Stimulated activated CD4-positive, alpha-beta T cell treated with anti-CD3 and anti-CD28 coated beads, Interleukin-1b, Interleukin-23, amount 100 ng/mL, for 1 hour (primary cell): ENCODE measurements at places on chromosomes 1 and 21.
A peak's percentile ranks its signal among the peaks of the same experiment; 100 is the strongest.

- DNase-seq = no peak
Observed at GRCh38 chr1:19869929-19870328, 12.3 kb upstream of the OTUD3 start.

DNA sequence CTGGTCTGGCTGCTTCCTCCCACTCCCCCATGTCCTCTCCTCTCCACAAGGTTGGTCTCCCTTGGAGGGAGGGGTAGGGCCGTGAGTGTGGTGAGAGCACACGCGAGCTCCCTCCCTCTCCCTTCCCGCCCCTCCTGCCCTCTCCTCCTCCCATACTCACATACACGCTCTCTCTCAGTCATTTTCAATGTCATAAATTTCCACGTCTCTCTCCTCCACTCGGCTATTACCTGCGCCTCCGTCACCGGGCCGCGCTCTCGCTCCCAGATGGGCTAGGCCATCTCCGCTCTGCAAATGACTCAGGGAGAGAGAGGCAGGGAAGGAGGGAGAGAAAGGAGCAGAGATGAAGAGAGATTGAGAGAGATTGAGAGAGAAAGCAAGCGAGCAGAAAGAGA lies 36.7 kb upstream of the DMBX1 start:
- DNase-seq = no peak

DNA sequence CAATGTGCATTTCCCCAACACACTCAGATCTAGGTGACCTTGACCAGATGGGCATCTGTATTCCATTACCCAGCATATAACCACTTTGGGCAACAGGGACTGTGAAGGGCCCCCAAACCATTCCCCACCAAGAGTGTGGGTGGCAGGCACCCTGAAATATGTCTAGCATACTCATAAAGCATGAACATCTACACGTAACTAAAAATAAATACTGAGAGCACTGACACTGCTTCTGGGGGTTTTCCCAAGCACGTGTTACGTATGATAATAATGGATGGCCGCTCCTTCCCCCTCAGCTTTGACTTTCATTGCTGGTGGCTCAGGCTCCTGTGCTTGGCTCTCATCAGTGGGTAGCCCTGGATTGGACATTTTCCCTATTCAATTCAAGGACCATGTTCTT lies 39.1 kb downstream of the IGSF3 start:
- DNase-seq = no peak

DNA sequence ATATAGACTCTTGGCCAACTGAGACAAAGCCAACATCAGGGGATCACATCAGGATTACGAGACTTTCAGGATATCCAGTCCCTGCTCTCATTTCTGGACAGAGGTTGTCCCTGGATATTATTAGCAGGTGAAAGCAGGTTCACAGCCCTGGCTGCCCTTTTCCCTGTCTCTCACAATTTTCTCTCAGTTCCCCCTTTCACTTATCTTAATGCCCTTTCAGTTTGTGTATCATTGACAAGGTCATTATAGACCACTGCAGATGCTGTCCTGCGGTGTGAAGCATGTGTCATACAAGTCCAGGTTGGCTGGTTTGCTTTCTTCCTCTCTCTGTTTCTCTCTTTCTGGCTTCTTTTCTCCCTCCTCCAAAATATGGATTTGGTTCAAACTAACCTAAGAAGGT lies 2.1 kb upstream of the KLHDC9 start:
- DNase-seq = no peak

DNA sequence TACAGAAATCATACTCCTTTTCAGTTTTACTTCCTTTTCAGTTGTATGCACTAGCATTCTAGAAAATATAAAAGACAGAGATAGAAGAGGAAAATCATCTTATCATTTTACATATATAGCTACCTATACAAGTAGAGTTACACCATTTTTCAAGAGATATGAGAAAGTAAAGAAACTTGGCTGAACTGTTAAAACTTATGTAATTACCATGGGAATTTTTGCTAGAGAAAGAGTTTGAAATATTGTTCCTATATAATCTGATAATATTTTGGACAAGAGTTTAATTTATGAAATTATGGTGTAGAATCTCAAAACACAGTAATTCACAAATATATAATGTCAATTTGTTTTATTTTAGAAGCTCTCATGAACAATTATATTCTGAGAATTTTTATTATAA lies 180.8 kb downstream of the PLPPR4 start:
- DNase-seq = no peak

DNA sequence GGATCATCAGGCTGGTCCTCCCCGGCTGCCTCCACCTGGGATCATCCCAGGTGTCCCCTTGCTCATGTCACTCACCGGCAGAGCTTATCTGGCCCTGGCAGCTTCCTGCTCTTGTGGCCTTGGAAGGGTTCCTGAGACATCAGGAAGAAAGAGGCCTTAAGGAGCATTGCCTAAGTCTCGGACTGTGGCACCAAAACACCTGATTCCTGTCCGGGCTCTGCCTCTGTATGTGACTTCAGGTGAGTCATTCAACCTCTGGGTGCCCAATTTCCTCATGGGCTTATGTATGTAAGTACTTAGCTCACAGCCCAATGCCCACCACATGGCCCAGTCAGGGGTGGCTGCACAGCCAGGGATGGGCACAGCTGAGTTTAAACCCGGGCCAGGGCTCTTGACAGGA lies 255.9 kb upstream of the VAMP3 start:
- no peak for DNase-seq

- DNase-seq = peak; percentile 24
Observed at GRCh38 chr1:67214420-67215174, 48.3 kb downstream of the IL23R start.

DNA sequence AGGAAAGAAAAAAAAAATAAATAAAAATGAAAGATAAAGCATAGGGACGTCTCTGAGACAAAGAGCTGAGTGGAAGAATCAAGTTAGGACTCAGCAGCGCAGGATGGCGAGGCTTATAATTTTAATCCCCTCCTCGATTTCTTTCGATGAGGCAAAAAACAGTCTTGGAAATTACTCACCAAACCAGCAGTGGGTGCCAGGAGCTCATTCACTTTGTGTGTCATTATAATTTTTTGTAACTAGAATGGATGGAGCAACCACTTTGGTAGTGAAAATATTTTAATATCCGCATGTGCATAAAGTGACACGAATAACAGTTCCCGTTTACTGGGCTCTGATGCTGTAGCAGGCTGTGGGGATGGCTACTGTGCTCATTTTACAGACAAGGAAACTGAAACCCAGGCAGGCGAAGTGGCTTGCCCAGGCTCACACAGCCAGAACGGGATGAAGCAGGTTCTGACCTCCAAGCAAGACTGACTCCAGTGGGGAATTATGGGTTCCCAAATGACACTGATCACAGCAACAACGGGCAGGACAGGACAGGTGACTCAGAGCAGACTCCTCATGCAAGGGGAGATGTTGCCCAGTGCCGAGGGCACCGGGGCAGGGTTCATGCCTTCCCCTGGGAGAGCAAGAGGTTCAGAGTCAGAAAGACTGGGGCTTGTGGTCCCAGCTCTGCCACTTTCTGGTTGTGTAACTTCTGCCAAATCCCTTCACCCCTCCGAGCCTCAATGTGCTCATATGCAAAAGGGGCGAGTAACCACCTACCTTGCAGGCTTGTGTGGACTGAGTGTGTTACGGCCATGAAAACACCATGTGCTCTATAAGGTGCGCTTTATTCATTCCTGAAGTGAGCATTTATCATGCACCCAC lies 63.6 kb downstream of the RUNX3 start:
- DNase-seq = no peak

DNA sequence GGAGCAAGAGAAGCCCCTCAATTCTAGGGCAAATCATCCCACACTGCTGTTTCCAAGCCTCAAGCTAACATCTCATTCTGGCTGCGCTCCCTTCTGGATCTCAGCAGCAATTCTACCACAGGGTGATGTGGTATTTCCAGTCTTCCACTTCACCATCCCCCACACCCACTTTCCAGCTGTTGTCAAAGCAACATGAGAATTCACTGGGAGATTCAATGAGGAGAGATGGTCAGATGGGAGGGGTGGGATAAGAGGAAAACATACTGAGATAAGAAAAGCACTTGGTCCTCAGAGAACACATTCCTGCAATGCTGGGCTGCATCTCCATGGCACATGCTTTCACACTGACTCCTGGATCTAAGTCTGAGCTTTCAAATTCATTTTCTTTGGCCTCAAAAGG lies 47.3 kb upstream of the LRRC52 start:
- no peak for DNase-seq

DNA sequence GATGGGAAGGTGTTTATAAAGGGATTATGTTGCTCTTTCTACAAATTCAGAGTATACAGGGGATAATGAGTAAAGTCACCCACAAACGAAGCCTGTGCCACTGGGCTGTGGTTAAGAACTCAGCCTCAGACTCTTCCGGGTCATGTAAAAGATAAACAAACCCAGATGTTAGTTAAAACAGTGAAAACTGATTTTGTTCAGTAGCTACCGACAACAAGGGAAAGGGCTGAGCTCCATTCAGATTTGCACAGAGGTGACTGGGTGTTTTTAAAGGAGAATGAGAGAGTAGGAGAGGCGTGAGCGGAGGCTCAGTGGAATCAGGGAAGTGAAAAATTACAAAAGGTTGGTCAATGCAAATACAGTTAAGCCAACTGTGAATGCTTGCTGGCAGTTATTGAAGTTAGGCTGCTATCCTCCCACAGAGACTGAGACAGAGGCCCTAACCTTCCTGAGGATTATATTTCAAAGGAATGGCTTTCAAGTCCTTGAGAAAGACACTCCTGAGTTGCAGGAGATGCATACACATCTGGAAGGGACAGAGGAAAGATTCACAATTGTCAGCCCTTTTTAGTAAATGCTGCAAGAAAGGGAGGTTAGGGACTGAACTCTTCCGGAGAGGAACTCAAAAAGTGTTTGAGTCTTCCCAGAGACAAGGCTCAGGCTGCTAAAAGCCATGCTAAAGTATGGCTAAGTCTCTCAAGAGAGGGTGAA lies 29.9 kb upstream of the SAMD13 start:
- no peak for DNase-seq
